ENCODE measurements at places on chromosomes 3 and 15.

DNA sequence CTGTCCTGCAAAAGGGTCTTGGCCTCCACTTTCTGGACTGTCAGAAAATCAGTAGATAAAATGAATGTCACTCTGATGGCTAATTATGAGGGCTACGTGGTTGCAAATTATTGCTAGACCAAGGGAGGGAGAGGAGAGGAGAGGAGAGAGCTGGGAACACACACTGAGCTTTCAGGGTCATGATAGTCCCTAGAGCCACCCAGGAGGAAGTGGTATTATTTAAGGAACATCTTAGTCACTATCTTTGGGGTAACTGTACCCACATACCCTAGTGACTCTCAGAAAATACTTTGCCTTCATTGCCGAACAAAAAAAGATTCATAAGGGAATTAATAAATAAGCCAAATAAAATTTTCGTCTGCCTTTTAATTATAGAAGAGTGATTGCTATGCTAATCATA, 642.3 kb upstream of the CFAP20DC start:
- no peak for DNase-seq

DNA sequence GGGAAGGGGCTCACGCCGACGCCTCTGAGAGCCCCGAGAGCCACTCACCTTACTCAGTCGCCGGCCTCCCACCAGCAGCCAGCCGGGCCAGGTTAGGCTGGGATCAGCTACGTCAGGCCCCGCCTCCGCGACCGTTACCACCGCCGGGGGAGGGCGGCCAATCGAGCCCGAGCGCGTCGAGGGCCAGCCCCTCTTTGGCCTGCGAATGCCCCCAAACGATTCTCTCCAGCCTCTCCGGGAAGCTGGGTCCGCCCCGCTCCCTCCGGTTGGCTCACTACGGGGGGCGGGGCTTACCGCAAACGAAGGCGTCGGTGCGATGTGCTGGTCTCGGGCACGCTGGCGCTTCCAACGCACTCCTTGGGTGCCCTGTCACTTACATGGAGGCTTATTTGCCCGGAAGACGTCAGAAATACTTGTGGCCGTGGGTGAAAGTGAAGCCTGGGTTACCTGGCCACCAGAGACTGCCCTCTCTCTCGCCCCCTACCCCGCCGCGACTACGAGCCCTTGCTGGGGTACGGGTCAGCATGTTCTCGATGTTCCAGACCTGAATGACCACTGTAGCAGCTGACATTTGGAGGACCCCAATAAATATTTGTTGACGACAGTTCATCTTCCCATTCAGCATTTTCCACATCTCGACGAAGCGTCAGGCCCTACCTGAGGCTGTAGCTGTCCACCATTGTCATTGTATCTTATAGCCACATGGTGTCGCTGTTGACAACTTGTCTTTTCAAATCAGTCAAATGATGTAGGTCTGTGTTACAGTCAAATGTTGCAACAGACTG, at the start of gene CEP70:
Gene CEP70 (minus strand): TSS at position 111 of the 785 bp plus-strand sequence. CDS start 21,333 bp downstream, outside the sequence.
- peak; percentile 94 for DNase-seq

DNA sequence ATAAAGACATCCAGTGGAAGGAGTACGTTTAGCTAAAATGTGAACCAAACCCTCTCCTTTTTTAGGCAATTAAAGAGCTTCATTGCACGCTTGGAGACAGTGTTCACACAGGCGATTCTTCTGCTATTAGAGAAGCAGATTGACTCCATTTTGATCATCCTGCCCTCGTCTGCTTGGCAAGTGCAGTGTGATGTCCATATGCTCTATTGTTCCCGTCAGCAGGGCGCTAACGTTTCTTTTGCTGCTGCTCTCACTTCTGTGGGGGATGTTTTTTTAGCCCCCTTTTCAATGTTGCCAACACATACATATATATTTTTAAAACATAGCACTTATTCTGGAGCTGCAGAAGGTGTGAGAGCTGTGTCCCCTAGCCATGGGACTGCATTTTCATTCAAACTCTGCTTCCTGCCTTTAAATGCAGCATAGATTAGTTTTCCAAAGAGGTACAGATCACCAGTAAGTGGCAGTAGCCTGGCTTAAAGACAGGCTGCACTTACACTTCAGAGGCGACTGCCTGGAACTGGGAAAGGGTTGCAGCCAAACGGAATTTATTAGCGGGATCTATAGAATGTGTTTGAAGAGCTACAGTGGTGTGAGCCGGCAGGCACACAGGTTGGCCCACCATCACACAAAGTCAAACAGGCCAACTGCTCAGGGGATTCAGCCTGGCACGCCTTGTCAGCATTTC, 292.6 kb upstream of the DPH6 start:
- no peak for DNase-seq

GRCh38 chr15:60525341-60526039, 46.5 kb upstream of the ICE2 start:
- no peak for DNase-seq

GRCh38 chr15:40847223-40847961, 3.5 kb downstream of the SPINT1 start:
- DNase-seq, result peak; percentile 33

DNA sequence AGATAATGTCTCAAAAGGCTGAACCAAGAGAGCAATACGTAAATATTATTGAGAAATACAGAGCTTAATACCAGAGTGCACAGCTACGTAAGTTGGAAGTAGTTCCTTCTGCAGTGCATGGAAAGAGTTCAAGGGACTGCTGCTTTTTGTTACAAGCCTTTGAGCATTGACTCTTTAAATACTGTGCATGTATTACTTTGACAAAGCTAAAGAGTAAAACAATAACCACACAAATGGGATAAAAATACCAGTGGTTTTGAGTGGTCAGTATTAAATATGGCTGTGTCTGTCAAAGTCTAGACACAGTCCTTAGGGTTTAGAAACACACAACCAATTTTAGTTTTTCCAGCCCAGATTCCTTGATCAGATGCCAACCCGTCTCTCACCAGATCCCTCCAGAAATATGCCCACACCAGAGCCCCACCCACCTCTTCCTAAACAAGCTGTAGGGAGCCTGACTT, 62.1 kb downstream of the SSR3 start:
- no peak for DNase-seq

GRCh38 chr3:48656841-48657281, 5.8 kb downstream of the CELSR3 start:
- DNase-seq, result peak; percentile 36

- no peak for DNase-seq
Observed at GRCh38 chr15:41401904-41402267, 410 bp downstream of the NDUFAF1 start.

- DNase-seq, result no peak
Observed at GRCh38 chr15:95557226-95558046, 773.1 kb upstream of the NR2F2 start.

DNA sequence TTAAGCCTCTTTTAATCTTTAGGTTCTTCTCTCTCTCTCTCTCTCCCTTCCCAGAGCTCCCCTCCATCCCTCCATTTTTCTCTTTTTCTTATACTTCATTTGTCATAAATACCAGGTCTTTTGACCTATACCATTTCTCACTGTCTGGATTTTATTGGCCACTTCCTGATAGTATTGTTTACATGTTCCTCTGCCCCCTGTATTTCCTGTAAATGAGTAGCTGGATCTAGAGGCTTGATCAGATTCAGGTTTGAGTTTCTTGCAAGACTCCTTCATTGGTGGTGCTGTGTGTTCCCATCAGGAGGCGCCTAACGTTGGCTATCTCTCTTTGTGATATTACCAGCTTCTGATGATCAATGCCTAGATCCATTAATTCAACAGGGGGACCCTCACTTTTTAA, 42.2 kb downstream of the DAPK2 start:
- DNase-seq, result no peak

- DNase-seq, result no peak
Observed at GRCh38 chr3:124281453-124282316, 289.8 kb upstream of the ROPN1 start.

DNA sequence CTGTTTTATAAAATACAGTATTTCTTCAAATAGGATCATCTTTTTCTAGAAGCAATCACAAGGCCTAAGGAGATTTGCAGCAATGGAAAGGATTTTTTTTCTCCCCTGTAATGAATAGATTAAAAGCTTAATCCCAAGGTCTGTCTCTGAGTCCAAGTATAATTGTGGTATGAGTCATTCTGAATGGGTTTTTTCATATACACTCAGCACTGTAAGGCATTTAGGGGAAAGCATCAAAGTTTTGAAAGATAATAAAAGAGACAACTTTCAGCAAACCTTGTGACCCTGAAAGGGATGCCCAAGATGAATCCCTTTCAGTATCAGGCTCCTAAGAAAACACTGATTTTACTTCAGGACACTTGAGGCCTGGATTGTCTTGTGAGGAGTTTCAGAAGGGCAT, 23.3 kb upstream of the LARS2 start:
- no peak for DNase-seq

DNA sequence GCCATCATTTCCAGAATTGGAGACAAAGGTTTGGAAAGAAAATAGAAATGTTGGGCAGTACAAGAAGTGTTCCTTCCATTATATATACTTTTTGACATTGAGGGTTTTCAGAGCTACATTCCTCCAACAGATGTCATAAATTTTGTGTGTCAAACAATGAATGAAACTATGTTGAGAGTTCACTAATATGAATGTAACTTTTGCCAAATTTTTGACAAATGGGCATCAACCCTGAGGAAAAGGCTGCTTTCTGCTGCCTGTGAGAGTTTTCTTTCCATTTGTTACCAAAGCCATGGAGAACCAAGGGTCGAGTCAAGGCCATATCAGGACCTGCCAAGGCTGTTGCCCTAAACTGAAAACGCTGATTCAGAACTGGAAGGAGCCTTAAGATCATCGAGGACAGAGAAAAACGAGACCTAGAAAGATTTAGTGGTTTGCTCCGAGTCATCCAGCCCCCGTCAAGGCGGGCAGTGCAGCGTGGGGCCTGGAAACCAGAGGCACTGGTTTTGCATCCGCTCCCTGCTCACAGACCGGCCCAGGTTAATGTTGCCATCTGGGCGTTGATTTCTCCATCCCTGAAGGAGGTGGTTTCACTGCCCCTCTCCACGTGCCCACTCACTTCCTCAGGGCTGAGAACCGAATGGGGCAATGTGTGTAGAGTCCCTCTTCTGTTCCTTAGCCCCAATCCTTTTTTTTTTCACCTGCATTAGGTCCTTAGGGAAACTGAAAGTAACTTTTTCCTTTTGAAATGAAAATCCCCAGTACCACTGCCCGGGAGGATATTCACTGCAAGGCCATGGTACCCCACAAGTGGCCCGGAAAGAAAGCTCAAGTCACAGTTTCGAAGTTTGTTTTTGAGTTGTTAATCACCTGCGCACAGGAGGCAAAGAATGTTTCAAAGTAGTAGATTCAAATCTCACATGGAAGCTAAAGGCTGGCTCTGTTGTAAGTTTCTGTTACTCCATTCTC, 32.8 kb downstream of the TPM1 start:
- DNase-seq, result no peak

- no peak for DNase-seq
Observed at GRCh38 chr15:31013863-31014607, 22.6 kb upstream of the MTMR10 start.

- DNase-seq, result no peak
Observed at GRCh38 chr3:102672305-102672704, 237.5 kb downstream of the ZPLD1 start.

DNA sequence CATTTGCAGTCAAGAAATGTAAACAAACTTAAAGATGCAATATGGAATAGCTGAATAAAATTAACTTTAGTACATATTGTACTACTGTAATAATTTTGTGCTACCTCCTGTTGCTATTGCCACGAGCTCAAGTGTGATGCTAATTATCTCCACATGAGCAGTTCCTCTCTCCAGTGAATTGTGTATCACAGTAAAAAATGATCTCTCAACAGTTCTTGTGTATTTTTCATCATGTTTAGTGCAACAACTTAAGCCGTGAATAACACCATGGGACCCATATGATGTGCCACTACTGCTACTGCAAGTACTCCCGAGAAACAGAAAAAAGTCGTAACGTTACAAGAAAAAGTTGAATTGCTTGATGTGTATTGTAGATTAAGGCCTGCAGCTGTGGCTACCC, 12.4 kb downstream of the RIOX2 start:
- no peak for DNase-seq

GRCh38 chr15:93452537-93453211, 363.7 kb upstream of the RGMA start:
- DNase-seq, result no peak

GRCh38 chr15:31934821-31935220, 95.5 kb upstream of the CHRNA7 start:
- no peak for DNase-seq

DNA sequence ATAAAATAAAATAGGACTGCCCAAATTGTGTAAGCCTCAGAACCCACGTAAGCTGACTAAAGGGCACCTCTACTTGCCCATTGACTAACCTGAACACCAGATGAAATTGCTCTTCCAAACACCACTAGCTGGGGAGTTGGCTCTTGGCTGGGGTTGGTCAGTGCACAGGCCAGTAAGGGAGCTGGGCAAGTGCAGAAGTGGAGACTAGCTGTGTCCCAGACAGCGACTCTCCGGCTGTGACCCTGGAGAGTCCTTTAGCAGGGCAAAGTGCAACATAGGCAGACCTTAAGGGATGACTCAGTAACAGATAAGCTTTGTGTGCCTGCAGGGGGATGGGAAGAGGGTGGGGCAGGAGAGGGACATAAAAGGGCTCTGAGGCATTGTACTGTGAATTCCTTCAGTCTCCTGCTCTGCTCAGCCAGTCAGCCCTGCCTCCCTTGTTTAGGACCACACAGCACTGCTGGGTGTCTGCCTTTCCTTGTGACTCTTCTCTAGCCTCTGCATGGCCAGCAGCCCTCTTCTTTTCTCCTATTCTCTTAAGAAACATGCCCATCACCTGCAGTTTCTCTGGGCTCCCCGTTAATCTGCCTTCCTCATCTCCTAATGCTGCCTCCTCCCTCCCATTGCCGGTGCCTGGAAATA, 13.2 kb downstream of the NR1I2 start:
- no peak for DNase-seq

GRCh38 chr3:25381083-25381482, 47.0 kb upstream of the RARB start:
- DNase-seq, result no peak

DNA sequence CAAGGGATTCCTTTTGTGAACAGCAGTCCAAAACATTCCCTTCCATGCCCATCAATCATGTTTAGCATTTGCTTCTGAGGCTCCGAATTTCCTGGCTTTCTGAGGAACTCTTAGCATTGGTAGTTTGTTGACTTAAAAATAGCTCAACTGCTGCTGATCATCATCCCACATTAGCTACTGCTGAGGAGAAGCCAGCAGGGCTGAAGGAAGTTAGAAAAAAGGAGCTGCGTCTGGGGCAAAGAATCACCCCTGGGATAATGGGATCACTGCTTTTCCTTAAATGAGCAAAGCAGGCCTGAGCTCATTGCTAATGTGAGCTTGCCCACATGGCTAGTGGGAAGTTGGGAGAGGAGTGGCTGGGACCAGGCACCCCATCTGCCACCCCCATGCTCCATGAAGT, 39.8 kb downstream of the CYP19A1 start:
- DNase-seq, result no peak

DNA sequence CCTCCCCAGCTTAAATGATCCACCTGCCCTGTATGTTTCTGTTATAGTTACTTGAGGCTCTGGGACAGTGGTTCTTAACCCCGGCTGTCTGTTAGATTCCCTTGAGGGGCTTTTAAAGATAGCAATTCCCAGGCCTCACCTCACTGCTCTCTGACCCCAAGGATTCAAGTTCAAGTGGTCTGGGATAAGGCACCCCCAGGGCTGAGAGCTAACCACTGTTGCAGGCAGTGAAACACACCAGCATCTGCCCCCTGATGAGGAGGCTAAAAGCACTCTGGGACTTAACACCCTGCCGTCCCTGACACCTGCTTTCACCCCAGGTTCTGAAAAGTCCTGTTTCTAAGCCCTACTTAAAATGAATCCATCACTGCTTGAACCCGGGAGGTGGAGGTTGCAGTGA, 103.7 kb downstream of the LRRK1 start:
- DNase-seq, result no peak

Data from CD4-positive, alpha-beta T cell treated with Interleukin-6 for 4 hours (primary cell).